ENCODE measurements at places on chromosomes 16 and 17.

GRCh38 chr16:79365702-79366101, 234.8 kb downstream of the MAF start:
- DNase-seq, result no peak

- no peak for DNase-seq
These were observed 157.2 kb upstream of the CACNG3 start for GRCh38 chr16:24098896-24099295.

GRCh38 chr16:10537946-10538345, 42.5 kb downstream of the EMP2 start:
- no peak for DNase-seq

DNA sequence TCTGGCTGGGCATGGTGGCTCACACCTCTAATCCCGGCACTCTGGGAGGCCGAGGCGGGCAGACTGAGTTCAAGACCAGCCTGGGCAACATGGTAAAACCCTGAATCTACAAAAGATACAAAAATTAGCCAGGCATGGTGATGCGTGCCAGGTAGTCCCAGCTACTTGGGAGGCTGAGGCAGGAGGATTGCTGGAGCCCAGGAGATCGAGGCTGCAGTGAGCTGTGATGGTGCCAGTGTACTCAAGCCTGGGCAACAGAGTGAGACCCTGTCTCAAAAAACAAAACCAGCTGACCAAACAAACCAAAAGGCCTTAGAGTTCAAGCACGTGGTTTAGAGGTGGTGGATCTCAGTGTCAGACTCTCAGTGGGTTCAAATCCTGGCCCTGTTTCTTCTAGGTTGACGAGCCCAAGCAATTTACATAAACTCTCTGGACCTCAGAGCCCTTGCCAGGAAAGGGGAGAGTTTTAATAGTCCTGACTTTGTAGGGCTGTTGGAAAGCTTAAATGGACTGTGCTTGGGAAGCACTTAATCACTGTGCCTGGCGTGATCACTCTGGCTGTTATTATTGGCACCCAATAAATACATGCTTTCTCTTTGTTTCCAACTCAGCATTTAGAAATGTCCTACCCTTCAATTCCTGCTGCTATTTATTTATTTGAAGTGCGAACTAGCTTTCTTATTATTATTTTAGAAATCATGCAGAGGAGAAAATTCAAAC, 44.7 kb downstream of the ABCC1 start:
- DNase-seq, result no peak

- DNase-seq, result no peak
These were observed 107.1 kb downstream of the STX8 start for GRCh38 chr17:9468532-9468931.

DNA sequence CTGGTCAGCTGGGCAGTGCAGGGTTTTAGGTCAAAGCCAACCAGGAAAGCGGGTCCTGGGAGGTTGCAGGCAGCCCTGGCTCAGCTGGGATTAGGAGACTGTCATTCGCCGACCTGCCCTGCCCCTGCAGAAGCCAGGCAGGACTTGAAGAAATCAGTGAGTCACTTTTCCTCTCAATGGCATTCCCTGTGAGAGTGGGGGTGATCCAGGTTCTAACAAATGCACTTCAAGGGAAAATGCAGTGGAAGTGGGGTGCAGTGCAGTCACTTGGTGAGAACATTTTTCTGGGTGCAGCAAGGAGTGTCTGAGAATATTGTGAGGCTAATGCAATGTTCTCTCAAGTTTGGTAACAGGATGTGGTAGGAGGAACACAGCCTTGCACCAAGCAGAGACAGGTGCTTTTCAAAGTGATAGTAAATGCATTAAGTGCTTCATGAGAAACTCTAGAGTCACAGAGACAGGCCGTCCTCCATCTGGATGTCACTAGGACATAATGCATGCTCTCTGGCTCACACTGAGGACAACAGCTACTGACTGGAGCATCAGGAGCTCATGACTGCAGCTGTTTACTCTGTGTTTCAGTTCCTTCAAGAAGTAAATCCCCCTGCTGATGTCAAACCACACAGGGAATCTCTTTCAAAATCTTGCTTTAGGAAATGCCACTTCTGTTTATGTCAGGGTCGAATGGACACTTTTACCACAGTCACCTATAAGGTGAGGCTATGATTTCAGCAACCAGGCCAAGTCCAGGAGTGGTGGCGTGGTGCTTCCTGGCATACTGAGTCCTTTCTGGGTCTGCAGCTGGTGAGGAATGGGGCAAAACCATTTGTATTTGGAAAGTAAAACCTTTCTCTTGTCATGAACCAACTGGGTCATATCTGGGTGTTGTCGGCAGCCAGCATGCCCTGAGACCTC, 16.7 kb downstream of the CDK5R1 start:
- DNase-seq, result no peak

- no peak for DNase-seq
These were observed 9.5 kb downstream of the MTMR4 start for GRCh38 chr17:58504826-58505351.

GRCh38 chr16:1394367-1394951, 20.0 kb downstream of the UNKL start:
- no peak for DNase-seq

Measured in NCI-H1417 treated with DMSO at 0.1 percent for 48 hours (cell line).